ENCODE measurements at places on chromosomes 11 and 22. TPM values are rescaled to one million over a fixed set of nuclear protein-coding genes. Genes with fewer than 3 reads are reported as not detected.

Gene KRTAP5-11
- total RNA-seq, result not detected

Gene PHF21B
- 0.06 TPM for total RNA-seq

DNA sequence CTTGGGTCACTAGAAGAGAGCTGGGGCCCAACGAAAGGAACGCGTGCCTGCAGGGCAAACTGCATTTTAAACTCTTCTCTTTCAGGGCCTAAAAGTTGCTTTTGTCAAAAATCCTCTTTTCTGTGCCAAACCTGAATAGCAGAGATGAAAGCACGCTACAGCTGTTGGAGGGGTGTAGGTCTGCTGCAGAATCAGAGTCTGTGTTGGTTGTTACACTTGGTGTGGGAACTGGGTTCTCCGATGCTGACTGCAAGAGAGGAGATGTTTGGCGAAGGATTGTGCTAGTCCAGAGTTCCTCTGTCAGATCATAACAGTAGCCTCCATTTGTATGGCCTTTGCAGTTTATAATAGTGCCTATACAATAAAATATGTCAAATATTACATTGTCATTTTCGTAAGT lies 41.8 kb downstream of the BARX2 start:
- no peak for DNase-seq

Gene POU2AF2
- total RNA-seq, result not detected

Gene PATE4
- not detected for total RNA-seq

DNA sequence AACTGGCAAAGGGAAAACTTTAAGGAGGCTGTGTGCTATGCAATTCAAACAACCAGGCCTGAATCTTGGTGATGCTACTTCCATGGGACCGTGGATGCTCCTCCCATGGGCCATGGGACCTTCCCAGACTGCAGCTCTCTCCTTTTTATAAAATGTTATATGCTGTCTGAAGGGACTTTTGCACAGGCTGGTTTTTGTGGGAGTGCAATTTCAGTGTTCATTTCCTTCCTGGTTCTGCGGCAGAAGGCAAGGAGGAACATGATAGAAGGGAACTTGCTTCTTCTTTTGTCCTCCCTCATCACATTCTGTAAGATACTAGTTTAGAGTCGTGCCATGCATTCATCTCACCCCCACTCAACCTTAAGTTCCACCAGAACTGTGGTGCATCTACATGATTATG lies 68.9 kb downstream of the C11orf58 start:
- DNase-seq, result no peak

DNA sequence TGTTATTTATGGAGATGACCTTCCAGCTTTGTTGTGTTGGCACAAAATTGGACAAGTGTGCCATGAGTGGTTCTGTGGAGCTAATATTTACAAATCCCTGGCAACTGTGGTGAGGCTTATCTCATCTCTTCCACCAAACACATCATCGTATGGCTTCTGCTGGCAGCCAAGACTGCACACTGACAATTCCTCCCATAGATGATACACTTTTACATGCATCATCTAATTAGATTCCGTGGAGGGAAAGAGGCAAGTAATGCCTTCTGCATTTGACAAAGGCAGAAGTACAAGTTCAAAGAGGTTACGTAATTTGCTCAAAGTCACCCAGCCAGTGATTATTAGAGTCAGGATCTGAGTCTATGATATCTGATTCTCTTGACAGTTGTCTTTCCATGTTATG lies 62.7 kb upstream of the KIRREL3 start:
- DNase-seq, result no peak
